ENCODE measurements at places on chromosomes 1 and 21.

- DNase-seq = no peak
Observed at GRCh38 chr1:79128722-79129121, 122.2 kb upstream of the ADGRL4 start.

- DNase-seq = no peak
Observed at GRCh38 chr1:171515299-171515698, 30.0 kb downstream of the PRRC2C start.

- no peak for DNase-seq
Observed at GRCh38 chr1:201220388-201220715, 29.7 kb downstream of the IGFN1 start.

GRCh38 chr21:17644186-17644585, 31.5 kb upstream of the BTG3 start:
- no peak for DNase-seq

GRCh38 chr1:33097137-33097611, 16.2 kb downstream of the AZIN2 start:
- DNase-seq = no peak

- no peak for DNase-seq
Observed at GRCh38 chr1:209885403-209886218, 52.4 kb upstream of the SYT14 start.

GRCh38 chr1:31939484-31940329, 1.5 kb upstream of the PTP4A2 start:
- DNase-seq = peak; percentile 11

GRCh38 chr1:21269461-21270085, 20.7 kb downstream of the ECE1 start:
- no peak for DNase-seq

GRCh38 chr1:103353391-103353790, 172.1 kb upstream of the RNPC3 start:
- no peak for DNase-seq

- DNase-seq = no peak
Observed at GRCh38 chr1:175823406-175823805, 80.0 kb upstream of the TNR start.

GRCh38 chr1:54051933-54052430, 1.0 kb downstream of the TMEM59 start:
- DNase-seq = no peak

- DNase-seq = no peak
Observed at GRCh38 chr1:230208619-230209261, 141.7 kb downstream of the GALNT2 start.

GRCh38 chr1:198123133-198123532, 33.7 kb upstream of the NEK7 start:
- no peak for DNase-seq

DNA sequence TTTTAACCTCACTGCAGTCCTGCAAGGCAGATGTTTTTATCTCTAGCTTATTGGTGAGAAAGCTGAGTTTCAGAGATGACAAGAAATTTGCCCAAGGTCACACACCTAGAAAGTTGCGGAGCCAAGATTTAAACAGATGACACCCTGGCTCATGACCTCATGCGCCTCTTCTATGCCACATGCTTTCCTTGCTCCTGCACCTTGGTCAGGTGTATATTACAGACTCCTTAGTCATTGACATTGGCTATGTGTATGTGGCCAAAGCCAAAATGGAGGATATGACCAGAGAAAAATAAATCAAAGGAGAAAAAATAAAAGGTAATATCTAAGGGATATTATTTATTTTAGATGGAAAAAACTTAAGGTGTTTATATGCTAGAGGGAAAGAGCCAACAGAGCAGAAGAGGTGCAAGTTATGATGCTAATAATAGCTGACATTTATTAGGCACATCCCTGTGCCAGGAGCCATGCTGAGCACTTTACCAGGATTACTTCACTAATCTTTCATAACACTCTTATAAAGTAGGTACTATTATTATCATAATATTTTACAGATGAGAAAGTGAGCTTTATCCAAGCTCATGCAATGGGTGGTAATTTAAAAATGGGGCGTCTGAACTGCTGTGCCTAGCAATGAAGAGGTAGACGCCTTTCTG, 13.8 kb upstream of the MYOC start:
- DNase-seq = no peak

DNA sequence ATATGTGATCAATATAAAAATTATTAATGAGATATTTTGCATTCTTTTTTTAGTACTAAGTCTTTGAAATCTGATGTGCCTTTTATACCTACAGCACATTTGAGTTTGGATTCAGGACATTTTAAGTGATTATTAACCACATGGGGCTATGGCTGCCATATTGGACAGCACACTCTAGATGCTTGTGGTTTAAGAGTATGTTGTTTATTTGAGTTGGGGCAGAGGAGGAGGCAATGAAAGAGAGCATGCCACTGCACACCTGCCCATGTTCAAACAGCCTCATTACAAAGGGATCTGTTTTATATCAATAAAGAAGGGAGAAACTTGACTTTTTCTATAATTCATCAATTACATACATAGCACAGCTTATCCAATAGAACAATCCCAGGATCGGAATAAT, 99.4 kb upstream of the EDEM3 start:
- DNase-seq = peak; percentile 61

DNA sequence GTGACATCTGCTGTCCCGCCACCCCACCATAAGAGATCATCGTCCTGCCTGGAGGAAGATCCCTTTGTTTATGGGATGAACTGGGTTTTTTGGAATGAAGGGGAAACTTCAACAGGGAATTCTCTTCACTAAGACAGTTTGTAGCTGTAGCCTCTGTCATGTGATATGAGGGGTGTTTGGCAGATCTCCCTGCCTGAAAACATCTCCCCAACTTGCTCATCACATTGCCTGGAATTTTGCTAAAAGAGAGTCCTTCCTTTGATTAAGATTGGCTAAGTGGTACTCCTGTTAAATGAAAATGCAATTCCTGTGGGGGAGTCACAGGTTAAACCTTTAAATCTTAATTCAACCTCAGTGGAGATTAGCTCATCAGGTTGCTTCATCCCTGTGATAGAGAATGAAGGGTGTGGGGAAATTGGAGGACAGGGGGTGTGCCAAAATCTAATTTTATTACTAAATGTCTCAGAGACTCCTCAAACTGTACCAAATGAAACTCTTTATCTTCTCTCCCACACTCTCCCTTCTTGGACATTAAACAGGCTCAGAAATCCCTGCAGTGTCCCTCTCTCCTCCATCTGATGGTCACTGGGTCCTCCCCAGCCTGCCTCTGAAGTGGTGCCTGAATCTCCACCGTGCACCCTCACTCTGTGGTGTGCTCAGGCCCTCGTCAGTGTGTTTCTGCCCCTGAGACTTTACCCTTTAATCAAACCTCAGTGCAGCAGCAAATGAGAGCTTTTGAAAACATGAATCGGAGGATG, 54.8 kb downstream of the IER5 start:
- no peak for DNase-seq

- DNase-seq = no peak
Observed at GRCh38 chr1:168613038-168613451, 36.6 kb downstream of the XCL1 start.

- no peak for DNase-seq
Observed at GRCh38 chr1:211529453-211529852, 37.5 kb upstream of the RD3 start.

- DNase-seq = no peak
Observed at GRCh38 chr1:7403265-7404045, 367.6 kb upstream of the VAMP3 start.

DNA sequence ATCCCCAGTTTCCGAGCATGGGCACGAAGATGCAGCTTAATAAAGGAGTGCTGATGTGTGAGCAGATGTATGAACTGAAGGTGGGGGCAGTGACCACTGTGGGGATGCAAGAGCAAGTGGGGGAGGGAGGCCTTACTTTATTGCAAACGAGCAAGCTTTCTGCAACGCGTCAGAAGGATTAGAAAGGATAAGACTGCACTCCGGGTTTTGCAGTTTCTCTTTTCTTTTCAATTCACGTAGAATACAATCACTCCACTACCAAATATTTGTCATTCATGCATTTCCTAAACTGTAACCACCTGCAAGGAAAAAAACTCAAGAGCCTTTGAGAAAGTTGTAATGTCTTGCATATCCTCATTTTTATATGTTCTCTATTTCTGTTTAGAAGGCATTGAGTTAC, 4.3 kb upstream of the OR2C3 start:
- no peak for DNase-seq

DNA sequence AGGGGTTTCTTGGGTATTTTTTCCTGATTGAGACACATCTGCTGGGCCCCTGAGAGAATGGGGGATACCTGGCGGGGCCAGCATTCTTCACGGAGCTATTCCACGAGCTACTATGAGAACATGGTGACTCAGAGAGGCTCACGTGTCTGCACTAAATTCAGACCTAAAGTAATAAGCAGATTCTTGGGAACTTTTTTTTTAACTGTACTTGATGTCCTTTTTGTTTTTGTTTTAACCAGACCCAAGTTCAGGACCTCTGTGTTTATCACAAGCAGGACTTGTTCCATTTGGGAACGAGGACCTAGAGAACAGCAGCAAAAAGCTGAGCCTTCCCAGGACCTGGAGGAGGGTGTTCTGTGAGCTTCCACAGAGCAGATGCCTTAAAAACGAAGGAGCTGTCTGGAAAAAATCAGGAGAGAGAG, 44.0 kb downstream of the EVA1C start:
- DNase-seq = no peak

DNA sequence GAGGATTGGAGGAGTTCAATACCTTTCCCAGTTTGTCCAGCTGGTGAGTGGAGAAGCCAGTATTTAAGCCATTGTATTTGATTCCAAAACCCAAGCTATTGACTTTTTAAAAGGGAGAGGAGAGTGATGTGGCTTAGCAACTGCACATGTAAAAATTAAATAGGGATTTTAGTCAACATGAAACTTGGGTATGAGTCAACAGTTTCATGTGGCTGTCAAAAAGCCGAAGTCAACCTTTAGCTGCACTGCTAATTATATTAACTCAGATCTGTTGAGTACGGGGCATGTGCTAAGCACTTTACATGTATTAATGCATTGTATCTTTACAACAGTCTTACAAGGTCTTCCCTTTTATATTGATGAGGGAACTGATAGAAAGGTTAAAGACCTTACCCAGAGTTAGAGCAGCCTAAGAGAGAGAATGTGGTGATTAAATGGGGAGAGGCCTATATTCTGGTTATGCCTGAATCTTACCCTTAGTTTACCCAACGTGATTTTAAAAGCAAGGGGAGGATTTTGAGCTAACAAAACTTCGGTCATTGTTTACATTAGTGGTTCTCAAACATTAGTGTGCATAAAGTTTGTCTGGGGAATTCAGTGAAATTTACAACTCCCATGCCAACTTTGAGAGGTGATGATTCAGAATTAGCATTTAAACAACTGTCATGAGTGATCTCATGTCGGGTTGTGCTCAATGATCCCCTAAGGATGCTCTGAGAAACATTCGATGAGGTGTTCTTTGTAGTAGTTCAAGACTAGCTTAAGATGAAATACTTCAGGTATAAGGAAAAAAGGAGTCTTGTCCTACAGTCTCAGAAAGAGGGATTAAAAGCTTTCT, 6.9 kb upstream of the SLC35F3 start:
- DNase-seq = no peak

DNA sequence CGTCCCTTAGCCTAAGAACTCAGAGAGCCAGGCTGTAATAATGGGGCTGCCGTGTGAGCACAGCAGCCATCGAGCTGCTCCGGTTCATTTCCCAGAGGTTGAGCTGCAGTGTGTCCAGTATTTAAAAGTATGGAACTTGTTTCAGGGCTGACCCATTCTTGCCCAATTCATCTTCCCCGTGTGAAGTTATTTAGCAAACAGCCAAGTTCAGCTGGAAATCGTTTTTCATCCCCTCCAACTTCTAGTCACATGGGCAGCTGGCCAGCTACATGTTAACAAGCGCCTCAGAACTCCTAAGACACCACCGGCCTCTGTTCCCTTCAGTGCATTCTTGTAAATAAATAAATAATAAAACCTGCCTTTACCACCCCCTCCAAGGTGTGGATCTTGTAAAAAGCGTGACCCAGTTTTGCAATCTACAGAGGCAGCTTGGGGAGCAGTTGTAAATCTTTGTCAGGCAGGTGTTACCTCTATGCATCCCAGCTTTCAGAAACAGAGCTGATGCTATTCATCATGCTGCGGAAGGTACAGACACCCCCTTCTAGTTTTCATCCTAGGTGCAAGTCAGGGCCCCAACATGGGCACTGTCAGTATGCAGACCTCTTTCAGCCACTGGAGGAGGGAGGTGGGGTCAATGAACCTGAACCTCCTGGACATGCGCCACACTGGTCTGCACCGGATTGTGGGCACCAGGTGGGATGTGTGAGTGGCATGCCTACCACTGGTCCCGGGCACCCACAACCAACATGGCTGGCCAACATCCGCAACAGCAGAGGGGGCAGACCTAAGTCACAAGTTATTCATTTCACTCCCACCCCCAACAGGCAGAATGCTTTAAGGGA, 18.7 kb upstream of the KNCN start:
- no peak for DNase-seq

GRCh38 chr1:61591351-61591750, 133.6 kb downstream of the TM2D1 start:
- DNase-seq = no peak

DNA sequence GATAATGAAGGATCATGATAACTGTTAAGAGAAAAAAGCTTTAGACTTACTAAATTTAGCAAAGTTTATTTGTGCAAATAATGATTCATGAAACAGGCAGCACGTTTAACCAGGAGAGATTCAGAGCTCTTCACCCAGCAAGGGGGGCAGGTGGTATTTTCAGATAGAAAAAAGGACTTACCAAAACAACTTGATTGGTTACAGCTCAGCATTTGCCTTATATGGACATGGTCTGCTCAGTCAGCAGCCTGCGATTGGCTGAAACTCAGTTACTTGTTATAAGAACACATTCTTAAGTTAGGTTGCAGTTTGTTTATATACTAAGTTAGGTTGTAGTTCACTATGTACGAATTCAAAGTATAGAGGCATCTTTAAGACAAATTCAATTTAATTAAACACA, 165.6 kb downstream of the DUSP10 start:
- DNase-seq = no peak

GRCh38 chr21:26572076-26572701, 897 bp downstream of the CYYR1 start:
- no peak for DNase-seq

DNA sequence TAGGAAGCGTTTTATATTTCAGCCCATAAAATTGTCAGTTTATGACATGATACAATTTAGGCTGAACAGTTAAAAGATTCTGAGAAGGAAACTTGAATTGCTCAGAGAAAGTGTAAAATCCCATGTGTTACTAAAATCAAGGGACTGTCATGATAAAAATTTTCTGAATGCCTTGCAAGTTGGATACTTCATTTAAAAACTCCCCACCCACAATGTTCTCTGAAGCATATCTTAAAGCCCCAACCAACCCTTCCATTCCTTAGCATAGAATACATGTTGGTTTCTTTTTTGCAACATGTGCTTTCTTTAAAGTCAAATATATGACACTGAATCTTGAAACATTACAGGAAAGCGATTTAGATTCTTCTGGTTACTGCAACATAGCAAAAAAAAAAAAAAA, 97.4 kb downstream of the MRPL39 start:
- no peak for DNase-seq

DNA sequence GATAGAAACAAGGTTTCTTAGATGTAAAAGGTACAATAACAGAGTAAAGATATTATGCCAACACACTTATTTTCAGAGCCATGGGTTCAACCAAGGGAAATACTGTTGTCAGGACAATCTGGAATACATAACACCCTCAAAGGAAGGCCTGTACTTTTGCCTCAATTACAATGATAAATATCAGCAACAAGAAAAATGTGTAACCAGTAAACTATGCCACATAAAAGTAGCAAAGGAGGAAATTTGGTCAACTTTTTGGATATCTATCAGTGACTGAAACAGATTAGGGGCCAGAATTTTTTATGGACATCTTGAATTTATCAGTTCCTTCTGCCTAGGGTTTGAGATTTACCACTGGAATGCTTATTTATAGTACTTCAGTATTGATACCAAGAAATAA, 24.6 kb upstream of the RAP1GAP start:
- no peak for DNase-seq

Data from DMS79 (cell line).